ENCODE measurements at places on chromosomes 3 and 15.

- no peak for DNase-seq
These were observed 542.3 kb downstream of the EDEM1 start for GRCh38 chr3:5729852-5730251.

DNA sequence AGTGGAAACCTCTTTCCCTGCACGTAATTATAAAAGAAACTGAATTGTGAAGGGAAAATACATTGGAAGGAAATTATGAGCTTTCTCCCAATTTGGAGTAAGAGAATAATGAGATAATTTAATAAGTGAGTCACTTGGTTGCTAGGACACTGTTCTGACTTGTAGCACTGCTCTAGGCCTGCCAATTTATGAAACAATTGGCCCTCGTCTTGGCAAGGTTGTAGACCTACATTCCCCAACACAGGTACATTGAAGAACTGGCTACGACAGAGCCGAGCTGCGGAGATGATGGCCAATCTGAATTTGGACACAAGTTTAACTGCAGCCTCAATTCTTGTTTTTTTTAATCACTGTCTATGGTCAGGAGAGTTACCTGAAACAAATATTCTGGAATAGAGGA is 674.1 kb downstream of the MECOM start:
- peak; percentile 74 for DNase-seq

GRCh38 chr3:20039765-20040547 is at the start of gene KAT2B:
KAT2B (plus strand) TSS chr3:20040446; CDS start chr3:20040478, 32 bp downstream.
- DNase-seq: peak; percentile 22

- DNase-seq: no peak
These were observed 13.3 kb downstream of the TAFA4 start for GRCh38 chr3:68919000-68919399.

DNA sequence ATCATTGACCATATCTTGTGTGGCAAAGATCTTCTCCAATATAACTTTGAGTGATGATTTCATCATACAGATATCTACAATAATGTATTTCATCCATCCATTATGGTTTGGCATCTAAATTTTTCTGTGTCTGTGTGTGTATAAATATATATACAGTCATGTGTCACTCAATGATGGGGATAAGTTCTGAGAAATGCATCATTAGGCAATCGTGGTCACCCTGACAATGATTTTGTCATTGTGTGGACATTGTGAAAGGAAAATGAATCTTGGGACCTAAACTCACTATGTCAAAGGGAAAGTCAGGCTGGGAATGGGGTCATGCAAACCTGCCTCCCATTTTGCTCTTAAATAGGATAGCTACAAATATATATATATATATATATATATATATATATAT is 12.4 kb downstream of the CFAP161 start:
- DNase-seq: no peak

DNA sequence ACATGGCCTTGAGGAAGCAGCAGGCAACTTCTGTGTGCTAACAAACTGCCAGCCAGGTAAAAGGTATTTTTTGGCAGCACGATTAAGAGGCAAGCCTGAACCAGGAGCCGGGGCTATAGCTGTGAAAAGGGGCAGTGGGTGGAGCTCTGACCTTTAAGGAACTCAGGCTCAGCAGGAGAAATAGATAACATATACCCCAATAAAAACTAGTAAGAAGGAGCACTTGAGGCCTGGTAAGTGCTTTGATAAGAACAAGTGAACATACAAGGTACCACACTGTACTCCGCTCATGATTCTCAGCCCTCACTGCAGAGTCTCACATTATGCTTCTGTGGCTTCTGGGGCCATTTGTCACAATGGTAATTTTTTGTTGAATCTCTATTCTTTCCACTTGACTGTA is 5.4 kb downstream of the FYCO1 start:
- no peak for DNase-seq

DNA sequence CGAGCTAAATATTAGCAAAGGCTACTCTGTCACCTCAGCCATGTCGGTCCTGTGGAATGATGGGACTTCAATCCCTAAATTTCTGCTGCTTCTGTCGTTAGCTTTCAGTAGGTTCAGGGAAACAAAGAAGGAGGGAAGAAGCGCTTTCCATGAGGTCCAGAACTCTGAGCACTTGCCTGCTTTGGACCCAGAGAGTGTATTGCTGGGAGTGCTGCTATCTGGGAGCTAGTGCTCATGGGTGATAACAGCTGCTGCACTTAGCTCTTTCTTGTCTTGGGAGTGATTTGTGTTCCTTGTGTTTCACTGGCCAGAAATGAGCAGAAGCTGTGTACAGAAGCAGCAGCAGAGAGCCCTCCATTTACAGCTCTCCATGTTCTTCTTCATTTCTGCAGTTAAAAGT is 369.8 kb downstream of the DIPK2A start:
- DNase-seq: no peak

DNA sequence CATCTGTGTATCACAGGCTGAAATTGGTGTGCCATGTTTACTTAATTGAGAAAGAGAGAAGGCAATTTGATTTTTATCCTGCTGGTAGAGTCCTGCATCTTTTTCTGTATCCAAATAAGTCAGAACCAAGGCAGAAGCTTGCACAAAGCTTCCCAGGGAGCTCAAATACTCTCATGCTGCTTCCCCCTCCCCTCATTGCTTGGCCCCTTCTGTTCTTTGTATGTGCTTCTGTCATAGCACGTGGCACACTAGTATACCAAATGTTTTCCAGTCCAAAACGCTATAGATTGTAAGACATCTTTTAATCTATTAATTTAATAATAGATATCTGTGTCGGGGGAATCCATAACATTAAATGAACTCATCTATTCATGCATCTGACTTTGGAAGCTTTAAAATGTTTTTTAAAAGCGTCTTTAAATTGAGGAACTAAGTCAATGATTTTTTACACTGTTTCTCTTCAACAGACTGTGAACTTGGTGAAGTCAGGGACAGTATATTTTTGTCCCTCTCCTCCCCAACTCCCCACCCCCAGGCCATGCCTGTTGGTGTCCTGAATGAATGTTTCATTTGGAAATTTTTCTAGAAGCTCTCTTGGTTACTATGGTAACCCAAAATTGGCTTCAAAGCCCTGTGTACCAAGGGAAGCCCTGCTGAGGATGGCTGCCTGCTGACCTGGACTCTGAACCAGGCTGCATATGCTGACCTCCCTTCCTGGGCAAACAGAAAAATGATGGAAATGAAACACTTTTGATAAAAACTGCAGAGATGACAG is 26.2 kb upstream of the SLC35G2 start:
- DNase-seq: no peak

GRCh38 chr3:60133269-60134162 is 1083.7 kb upstream of the CFAP20DC start:
- DNase-seq: no peak

GRCh38 chr15:63968700-63969099 is 77.6 kb downstream of the DAPK2 start:
- DNase-seq: no peak
